ENCODE measurements at places on chromosomes 4 and X.

- no peak for DNase-seq
Measured at GRCh38 chr4:142823796-142824195, 22.3 kb downstream of the INPP4B start.

DNA sequence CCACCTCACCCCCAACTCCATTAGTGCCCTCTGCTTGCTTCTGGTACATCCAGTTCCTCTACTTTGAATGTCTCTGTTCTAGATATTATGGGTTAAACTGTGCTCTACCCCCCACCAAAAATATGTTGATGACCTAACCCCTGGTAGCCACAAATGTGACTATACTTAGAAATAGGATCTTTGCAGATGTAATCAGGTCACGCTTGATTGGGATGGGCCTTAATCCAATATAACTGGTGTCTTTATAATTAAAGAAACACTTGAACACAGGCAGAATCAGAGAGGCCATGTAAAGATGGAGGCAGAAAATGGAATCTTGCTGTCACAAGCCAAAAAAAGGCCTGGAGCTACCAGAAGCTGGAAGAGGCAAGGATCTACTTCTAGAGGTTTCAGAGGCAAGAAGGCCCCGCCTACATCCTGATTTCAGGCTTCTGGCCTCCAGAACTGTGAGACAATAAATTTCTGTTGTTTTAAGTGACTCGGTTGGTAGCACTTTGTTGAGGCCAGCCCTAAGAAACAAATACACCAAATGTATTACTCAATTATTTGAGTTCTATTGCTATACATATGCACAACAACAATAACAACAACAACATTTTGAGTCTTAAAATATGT is 220.0 kb downstream of the PPP3CA start:
- DNase-seq, result no peak

DNA sequence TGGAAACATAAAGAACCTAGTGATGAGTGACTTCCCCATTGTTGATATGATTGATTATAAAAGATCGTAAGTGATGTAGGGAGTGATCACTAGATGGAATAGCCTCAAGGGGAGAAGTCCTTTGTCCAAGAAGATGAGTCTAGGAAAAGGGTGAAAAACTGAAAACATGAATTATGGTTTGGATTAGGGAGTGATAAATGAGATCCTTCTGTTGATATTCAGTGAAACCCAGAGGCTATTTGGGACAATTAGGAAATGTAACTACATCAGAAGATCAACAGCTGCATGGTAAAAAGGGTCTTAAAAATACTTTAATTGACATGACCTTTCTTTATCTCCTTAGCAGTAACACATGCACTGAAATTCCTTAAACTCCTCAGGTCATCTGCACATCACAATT is 124.0 kb upstream of the UNC5C start:
- DNase-seq, result no peak

GRCh38 chr4:94127707-94128328 is 79.8 kb upstream of the SMARCAD1 start:
- DNase-seq, result no peak

DNA sequence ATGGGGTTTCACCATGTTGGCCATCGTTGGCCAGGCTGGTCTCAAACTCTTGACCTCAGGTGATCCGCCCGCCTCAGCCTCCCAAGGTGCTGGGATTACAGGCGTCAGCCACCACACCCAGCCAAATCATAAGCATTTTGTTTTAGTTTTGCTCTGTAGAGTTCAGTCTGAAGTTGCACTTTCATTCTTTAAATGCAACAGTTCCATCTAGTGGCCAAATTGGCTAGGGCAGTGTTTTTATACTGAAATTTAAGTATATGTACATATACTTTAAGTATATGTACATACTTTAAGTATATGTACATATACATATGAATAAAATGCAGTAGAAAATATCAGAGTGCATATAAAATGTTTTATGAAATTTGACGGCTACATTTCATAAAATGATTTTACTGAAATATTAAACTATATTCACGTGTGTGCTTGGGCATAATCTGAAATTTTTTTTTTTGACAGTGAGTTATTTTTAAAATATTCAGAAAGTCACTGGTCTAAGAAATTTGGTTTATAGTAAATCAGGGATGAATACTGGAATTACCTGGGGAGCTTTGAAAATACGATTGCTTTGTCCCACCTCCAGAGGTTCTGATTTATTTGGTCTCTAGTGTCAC is 145.5 kb downstream of the NWD2 start:
- DNase-seq, result peak; percentile 40

DNA sequence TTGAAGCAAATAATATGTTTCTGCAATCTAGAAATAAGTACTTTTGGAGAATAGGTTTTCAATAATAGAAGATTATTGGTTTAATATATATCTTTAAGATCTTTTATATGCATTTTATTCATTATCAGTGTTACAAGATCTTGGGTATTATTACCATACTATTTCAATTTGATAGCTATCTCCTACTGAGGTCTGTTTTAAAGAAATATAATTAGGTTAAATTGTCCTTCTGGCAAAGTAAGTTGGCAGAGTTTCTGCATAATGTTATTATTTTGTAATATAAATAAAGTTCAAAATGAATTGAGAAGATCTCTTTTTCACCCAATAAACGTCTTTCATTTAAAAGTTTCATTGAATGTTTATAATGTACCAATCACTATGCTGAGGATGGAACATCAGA is 443.7 kb downstream of the FAT4 start:
- DNase-seq, result no peak

DNA sequence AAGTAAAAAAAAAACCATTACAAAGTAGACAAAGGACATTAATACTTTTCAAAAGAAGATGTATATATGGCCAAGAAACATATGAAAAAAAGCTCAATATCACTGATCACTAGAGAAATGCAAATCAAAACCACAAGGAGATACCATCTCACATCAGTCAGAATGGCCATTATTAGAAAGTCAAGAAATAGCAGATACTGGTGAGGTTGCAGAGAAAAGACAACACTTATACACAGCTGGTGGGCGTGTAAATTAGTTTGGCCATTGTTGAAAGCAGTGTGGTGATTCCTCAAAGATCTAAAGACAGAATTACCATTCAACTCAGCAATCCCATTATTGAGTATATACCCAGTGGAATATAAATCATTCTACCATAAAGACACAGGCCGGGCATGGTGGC is 39.3 kb downstream of the TASL start:
- DNase-seq, result no peak

DNA sequence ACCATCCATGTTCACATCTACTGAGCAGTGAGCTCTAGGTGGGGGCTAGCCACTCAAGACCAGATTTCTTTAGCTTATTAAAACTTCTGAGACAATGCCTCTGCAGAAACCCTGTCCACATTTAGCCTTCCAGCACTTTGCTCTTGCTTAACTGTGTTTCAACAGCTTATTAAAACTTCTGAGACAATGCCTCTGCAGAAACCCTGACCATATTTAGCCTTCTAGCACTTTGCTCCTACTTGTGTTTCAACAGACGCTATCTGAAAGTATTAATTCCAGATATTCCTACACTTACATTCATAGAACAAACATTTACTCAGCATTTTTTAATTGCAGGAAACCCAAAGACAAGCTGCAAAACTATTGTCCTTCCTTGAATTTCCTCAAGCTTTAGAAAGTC is 91.9 kb downstream of the SEL1L3 start:
- DNase-seq, result no peak

GRCh38 chr4:170675568-170676262 is 586.0 kb upstream of the AADAT start:
- no peak for DNase-seq

DNA sequence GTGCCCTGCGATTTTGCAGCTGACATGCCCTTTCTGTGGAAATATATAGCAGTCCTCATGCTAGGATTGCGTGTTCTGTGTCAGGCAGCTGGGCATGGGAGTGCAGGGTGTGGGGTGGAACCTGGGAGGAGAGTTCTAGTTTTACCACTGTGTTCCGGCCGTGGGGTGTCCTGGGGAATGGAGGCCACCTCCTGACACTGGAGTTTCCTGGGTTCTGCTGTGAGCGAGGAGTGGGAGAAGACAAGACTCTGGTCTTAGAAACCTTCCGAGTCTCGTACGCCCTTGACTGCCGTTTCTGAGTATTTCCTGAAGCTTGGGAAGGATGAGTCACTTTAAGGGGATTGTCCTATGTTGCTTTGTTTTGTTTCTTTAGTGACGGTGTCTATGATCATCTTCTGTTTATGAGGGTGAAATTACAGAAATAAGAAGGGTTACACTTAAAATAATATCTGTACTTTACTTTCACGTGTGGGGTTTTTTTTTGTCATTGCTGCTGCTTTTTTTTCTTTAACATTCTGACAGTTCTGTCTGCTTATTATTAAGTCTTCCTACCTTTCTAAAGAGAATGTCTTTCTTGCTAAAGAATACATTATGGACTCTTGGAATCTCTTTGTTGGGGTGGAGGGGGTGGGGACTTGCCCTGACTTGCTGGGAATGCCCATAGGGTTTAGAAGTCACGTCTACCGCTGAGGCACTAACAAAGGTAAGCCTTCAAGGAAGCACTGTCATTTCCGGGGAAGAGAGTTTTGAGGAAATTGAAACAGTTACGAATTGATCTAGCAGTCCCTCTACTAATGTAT is 19.1 kb downstream of the CD99 start:
- DNase-seq, result no peak

GRCh38 chr4:69322055-69322454 is 41.8 kb downstream of the UGT2B28 start:
- DNase-seq, result no peak

GRCh38 chr4:2085496-2085901 is 26.4 kb downstream of the NAT8L start:
- DNase-seq, result no peak

DNA sequence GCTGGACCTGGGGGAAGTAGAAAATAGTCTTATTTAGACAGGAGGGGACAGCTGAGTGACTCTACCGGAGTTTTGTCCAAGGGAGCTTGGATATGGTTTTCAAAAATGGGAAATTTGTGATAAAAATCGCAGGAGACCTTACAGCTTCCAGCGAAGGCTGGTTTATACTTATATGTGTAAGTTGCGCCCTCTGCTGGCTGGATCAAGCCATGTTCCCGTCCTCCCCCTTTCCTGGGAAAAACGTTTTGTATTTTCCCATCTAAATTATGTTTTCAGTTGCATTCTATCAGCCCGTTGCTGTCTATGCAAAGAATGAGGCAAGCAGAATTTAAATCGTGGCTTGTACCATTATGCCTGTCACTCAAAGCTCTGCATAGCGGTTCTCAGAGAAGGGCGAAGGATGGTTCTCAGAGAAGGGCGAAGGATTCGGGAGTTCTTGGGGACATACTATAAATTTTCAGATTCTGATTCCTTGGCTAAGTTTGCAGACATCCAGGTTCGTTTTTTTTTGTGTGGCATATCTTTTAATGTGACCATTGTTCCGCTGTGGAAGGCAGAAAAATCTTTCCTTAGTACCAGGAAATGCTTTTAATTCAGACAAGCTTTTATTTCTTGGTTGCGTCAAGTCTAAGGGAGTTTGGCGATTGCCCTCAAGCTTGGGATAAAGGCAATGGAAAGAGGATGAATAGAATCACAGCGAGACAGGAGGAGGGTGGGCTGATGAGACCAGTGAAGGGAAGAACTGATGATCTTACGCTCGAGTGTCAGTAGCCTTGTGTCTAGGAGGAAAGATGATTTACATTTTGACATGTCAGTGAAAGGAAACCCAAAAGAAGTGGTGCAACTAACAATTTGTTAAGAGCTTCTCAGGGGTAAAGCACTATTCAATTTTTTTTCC is 128.5 kb upstream of the ARX start:
- peak; percentile 55 for DNase-seq

- no peak for DNase-seq
Measured at GRCh38 chr4:6902318-6903042, 7.1 kb upstream of the TBC1D14 start.

GRCh38 chrX:107559506-107559905 is 68.8 kb upstream of the PRPS1 start:
- no peak for DNase-seq

DNA sequence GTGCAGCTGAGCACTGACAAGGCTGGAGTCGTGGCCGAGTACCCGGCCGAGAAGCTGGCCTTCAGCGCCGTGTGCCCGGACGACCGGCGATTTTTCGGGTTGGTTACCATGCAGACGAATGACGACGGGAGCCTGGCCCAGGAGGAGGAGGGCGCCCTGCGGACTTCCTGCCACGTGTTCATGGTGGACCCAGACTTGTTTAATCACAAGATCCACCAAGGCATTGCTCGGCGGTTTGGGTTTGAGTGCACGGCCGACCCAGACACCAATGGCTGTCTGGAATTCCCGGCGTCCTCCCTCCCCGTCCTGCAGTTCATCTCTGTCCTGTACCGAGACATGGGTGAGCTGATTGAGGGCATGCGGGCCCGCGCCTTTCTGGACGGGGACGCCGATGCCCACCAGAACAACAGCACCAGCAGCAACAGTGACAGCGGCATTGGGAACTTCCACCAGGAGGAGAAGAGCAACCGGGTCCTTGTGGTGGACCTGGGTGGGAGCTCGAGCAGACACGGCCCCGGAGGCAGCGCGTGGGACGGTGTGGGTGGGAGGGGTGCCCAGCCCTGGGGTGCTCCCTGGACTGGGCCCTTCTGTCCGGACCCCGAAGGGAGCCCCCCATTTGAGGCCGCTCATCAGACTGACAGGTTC is 24.3 kb downstream of the RGS12 start:
- no peak for DNase-seq

DNA sequence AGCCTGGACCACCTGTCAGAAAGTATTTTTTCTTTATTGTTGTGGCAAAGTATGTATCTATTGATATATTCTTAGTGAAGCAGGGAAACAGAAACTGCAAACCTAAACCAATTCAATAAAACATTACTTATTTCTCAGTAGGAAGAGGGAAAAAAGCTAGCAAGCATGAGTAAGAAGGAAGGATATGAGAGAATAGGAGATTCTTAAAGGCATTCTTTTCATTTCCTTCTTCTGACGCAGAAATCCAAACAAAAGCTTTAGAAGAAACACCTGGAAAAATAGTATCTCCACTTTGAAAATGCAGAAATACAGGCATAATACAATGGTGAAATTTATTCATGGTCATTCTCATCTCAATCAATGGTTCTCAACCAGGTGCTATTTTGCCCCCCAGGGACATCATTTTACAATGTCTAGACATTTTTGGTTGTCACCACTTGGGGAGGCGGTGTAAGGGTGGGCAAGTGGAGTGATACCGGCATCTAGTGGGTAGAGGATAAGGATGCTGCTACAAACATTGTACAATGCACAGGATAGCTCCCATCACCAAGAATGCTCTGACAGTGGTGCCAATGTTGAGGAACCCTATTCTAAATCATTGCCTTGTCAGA is 21.7 kb upstream of the ATXN3L start:
- no peak for DNase-seq
